ENCODE measurements at places on chromosomes 12 and 14.

- DNase-seq: no peak
Measured at GRCh38 chr12:95197636-95198035, 19.6 kb downstream of the FGD6 start.

DNA sequence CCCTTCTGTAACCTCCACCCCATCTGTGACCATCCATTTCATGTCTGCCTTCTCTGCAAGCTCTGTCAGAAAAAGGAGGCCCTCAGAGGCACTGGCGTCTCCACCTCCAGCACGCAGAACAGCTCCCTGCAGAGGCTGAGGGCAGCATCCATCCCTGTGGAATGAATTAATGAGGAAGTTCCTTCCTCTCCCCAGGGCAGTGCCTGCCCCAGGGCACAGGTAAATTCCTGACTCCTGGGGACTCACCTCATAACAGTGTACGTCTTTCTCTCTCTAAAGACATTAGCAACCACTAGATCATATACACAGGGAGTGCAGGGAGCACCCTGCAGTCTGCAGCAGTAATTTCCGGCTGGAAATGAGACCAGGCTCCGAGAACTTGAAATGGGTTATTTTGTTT, 155.0 kb upstream of the TMEM132C start:
- no peak for DNase-seq

GRCh38 chr12:106139422-106140171, 843 bp upstream of the NUAK1 start:
- DNase-seq: peak; percentile 81

- no peak for DNase-seq
Measured at GRCh38 chr14:39229601-39230110, 4.1 kb upstream of the MIA2 start.

GRCh38 chr12:124518051-124518932, 49.1 kb downstream of the NCOR2 start:
- peak; percentile 100 for DNase-seq

DNA sequence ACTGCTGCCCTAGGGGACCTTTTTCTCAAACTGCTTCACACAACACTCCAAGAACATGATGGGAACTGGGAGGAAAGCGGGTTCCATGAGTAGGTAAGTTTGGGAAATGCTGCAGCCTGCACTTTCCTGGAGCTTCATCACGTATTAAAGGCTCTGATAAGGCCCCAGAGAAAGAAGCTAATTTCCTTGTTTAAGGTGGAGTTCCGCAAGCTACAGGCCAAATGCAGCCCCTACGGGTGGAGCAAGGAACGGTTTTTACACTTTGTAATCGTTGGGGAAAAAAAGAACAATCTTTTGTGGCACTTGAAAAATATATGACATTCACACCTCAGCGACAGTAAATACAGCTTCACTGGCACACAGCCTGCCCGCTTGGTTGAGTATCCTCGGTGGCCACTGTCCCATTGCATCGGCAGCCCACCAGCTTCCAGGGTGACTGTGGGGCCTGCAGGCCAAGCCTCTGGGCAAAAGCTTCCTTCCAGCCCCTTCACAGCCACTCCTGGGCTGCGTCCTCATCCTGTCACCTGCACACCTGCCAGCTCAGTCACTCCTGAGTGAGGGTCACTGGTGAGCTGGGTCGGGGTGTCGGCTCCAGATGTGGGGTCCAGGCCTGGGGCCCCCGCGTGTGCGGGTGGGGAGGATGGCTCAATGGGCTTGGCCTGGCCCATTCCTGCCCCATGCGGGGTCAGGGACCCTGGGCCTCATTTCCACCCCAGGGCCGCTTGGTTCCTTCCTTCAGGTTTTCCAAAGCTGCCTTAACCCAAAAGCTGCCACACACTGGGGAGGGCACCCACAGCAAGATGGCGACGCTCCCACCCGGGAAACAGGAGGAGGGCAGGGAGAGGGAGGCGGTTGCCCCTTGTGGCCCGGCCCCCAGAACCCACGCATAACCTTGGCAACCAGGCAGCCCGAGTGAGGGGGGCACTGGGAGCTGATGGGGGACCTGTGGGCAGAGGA, 2.4 kb downstream of the AMN start:
- DNase-seq: no peak
